ENCODE measurements at places on chromosomes 3 and 15. TPM values are rescaled to one million over a fixed set of nuclear protein-coding genes. Genes with fewer than 3 reads are reported as not detected.
A peak's percentile ranks its signal among the peaks of the same experiment; 100 is the strongest.

GRCh38 chr3:188861842-188862744 lies 309.7 kb upstream of the TPRG1 start:
- no peak for ATAC-seq

DNA sequence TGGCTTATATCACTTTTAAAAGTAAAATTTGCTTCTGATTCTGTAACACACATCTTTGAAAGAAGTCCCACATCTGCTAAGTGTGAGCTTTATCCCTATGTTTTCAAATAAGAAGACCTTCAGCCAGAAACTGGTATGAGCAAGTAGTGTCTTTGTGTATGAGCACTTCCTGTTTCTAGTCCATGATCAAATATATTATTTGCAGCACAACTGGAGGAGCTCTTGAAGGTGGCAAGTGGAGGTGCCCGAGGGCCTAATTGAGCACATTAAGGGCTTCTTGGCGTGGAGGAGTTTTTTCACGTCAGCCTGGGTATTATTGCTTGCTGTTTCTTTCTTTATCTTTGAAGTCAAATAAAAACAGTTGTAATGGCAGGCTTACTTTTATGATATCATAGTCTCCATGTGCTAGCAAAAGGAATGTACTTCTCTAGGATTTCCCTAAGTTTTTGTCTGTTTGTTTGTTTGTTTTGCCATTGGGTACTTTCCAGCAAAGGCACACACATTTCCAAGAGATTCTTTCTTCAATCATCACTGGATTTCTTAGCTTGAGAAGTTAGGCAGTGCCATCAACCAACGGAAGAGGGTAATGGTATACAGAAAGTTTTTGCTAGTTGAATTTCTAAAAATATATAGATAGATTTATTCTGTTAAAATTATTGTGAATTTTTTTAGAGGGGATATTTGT lies 68.1 kb downstream of the MEIS2 start:
- no peak for ATAC-seq

DNA sequence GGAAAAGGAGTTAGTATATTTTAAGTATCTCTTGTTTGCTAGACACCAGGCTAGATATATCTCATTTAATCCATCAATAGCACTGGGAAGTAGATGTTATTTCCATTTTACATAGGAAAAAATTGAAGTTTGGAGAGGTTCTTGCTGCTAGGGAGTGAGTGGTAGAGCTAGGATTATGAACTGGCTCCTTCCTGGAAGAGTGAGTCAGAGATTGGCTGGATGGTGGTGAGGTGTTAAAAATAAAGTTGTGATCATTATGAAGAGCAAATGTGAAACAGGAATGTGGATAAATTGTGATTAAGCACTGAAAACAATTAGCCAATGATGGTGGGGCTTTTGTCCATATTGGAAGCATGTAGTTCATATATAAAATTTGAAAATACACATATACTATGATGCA lies 234.2 kb downstream of the WNT5A start:
- ATAC-seq = no peak

DNA sequence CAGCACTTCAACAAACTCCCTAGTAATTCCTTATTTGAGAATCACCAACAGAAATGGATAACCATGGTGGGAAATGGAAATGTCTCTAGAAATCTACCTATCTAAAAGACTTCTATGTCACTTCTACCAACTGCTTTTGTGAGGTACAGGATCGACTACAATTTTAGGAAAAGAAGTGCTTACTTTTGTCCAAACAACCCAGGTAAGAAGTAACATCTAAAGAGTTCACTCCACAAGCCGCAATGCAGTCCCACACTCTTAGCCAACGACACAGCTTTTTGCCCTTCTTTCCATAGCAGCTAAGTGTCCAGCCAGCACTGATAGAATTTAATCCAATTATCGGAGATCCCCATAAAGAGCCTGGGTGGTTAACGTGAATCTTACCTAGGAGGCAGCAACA lies 28.1 kb downstream of the ANXA2 start:
- ATAC-seq = no peak

INSYN1 gene
- not detected for total RNA-seq

RAB27A gene
- 138 TPM for total RNA-seq

DNA sequence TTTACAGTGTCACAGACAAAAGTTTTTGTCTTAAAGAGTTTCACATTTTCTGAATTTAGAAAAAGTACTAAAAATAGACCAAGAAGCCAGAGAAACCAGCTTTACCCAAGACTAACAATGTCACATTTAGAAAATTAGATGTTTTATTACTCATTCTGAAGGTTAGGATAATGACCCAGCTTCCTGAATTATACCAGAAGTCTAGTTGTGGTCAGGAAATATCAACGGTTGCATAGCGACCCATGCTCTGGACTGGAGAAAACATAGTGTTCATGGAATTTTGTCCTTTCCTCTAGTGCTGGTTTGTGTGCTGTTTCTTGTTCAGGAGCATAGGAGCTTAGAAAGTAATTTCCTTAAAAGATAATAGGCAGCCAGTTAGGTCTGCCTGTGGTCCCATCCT lies 59.0 kb downstream of the DPPA2 start:
- no peak for ATAC-seq

GRCh38 chr15:40736575-40736974 lies 18.5 kb downstream of the RMDN3 start:
- no peak for ATAC-seq

DNA sequence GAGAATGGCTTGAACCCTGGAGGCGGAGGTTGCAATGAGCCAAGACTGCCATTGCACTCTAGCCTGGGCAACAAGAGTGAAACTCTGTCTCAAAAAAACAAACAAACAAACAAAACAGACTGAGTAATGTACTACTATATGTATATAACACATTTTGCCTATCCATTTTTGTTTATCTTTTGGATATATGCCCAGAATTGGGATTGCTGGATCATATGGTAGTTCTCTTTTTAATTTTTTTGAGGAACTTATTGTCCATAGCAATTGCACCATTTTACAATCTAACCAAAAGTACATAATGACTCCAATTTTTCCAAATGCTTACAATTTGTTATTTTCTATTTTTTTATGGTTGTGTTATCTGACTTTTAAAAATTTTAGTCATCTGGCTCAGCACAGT lies 47.3 kb downstream of the GMPS start:
- no peak for ATAC-seq

FGF12 gene
- 0.37 TPM for total RNA-seq

GRCh38 chr3:125418306-125418705 lies 43.2 kb upstream of the ZNF148 start:
- no peak for ATAC-seq

DNA sequence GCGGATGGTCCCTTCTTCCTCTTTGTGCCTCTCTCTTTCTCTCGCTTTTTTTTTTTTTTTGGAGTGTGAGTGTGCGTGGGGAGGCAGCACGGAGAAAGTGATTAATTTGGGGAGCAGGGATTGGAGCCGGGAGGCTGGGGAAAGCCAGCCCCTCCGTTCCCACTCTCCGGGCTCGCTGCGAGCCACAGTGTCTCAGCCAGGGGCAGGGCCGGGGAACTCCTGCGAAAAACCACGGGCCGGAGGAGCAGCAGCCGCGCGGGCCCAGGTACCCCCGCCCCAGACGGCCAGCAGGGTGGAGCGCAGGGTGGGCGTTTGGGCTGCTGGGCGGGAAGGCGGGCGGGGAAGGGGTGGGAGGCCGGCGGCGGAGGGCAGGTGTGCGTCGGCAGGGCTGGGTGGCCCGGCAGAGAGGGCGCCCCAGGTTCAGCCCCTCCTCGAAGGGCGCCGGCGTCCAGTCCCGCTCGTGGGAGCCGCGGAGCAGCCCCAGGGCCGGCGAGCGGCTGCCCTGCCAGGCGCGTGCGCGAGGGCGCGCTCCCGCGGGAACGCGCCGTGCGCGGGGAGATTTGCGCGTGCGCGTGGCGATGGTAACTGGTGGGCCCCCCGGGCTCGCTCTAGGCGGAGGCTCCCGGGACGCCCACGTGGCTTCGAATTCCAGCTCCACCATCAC lies 1.4 kb downstream of the CHL1 start:
- no peak for ATAC-seq

RAD51 gene
- 40.1 TPM for total RNA-seq

CHST2 gene
- 7.9 TPM for total RNA-seq

CTXN2 gene
- 0.11 TPM for total RNA-seq

DNA sequence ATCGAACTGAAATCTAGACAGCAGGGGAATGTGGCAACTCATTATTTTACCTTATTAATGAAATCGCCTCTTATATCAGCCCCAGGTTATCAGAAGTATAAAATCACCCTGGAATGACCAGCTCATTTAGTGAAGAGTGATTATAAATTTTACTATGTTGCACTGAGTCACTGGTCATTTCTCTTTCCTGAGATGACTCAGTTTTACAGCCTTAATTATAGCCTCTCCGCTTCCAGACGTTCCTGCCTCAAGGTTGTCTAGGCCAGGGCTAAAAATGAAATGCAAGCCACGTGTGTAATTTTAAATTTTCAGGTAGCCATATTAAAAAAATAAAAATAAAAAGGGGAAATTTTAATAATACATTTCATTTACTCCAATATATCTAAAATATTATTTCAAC lies 33.3 kb downstream of the DET1 start:
- no peak for ATAC-seq

DNA sequence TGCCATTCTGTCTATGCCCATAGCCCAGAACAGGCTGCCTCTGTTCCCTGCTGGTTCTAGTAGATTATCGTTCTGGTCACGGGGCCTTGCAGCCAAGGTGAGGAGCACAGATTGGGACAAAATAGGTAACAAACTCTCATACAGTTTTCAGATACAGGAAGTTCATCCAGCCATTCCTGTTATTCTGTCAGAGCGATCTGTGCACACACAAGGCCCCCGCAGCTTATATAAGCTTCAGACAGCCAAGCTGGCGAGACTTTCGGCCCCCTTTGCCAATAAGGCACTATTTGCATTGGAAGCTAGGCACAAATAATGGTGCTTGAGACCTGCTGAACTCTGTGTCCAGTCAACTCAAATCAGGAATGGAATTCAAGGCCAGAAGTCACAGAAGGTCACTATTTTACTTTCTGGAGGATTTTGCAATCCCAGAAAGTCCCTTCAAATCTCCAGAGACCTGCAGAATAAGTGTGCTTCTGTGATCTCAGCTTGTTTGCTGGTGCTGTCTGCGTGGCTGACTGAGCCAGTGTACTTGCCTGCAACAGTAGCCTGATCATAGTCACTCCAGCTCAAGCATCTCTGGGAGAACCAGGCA lies 69.4 kb downstream of the BFSP2 start:
- no peak for ATAC-seq

DNA sequence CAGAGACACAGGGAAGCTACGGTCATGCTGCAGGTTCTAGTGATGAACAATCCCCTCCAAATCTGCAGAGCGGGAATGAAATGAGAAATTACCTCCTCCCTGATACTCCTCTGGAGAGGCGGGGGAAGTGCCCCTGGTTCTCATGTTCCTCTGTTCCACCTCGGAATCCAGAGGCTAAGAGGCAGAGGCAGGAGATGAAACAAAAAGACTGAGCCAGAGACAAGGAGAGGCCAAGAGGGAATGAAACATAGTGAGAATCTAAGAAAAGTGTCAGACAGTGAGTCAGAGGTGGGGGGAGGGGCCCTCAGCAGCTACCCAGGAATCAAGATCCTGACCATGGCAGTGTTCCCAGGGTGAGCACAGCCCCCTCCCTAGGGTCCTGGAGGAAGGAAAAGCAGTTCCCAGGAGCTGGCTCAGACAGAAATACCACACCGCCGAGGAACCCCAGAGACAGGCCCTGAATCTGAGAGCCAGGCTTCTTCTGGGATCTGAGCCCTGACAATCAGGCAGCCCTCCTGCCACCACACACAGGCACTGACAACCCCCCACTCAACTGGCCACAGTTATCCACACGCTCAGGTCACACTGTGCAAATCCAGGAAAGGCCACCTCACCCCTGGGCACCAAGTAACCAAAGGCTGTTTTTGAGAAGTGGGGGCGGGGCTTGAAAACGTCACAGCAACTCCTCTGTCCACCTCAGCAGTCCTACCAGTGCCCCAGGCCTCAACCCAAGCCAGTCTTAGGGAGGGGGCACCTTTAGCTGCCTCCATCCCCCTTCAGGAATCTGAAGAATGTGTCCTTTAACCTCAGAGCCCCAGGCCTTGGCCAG lies 2.4 kb downstream of the CSRNP1 start:
- ATAC-seq = peak; percentile 18

DNA sequence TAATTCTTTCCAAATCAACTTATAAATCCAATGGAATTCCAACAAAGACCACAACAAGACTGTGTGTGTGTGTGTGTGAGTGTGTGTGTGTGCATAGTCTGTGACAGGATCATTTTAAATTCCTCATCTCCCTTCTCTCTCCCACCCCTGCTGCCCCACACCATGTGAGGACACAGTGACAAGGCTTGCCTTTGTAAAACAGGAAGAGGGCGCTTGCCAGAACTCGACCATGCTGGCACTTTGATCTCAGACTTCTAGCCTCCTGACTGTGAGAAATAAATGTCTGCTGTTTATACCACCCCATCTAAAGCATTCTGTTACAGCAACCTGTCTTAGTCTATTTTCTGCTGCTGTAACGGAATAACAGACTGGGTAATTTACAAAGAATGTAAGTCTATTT lies 99.1 kb downstream of the NSMCE3 start:
- no peak for ATAC-seq

- peak; percentile 80 for ATAC-seq
These were observed 73.5 kb downstream of the ATP1B3 start for GRCh38 chr3:141949972-141950371.

- no peak for ATAC-seq
These were observed 15.7 kb downstream of the STARD5 start for GRCh38 chr15:81308260-81308659.

CDC25A gene
- 18.8 TPM for total RNA-seq

- ATAC-seq = no peak
These were observed 3.6 kb downstream of the FOXP1 start for GRCh38 chr3:71579935-71580406.

CLRN1 gene
- not detected for total RNA-seq

GRCh38 chr3:178198329-178198728 lies 337.9 kb upstream of the KCNMB2 start:
- ATAC-seq = no peak

GRCh38 chr3:189710620-189711402 lies 79.6 kb downstream of the TP63 start:
- ATAC-seq = peak; percentile 68

- no peak for ATAC-seq
These were observed 27.3 kb upstream of the EID1 start for GRCh38 chr15:48850648-48851047.

- ATAC-seq = peak; percentile 86
These were observed 47.7 kb upstream of the FMN1 start for GRCh38 chr15:33242165-33242564.

- ATAC-seq = no peak
These were observed 165.7 kb downstream of the TCF12 start for GRCh38 chr15:57084192-57084591.

- ATAC-seq = no peak
These were observed 279.4 kb downstream of the WNT5A start for GRCh38 chr3:55207744-55208143.

GRCh38 chr15:62998262-62998890 lies 44.2 kb upstream of the TPM1 start:
- no peak for ATAC-seq

DNA sequence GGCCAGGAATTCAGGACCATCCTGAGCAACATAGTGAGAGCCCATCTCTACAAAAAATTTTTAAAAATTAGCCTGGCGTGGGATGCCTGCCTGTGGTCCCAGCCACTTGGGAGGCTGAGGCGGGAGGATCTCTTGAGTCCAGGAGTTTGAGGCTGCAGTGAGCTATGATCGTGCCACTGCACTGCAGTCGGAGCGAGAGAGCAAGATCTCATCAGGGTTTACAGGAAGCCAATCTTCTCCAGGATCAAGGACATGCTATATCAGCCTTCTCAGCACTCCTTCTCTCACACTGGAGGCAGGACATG lies 451 bp upstream of the STOML1 start:
- no peak for ATAC-seq

All from activated T-helper 17 cell treated with anti-CD3 and anti-CD28 coated beads, Interleukin-2, amount 50 U/mL, for 72 hours (primary cell).